ENCODE measurements at places on chromosomes 4 and X.

DNA sequence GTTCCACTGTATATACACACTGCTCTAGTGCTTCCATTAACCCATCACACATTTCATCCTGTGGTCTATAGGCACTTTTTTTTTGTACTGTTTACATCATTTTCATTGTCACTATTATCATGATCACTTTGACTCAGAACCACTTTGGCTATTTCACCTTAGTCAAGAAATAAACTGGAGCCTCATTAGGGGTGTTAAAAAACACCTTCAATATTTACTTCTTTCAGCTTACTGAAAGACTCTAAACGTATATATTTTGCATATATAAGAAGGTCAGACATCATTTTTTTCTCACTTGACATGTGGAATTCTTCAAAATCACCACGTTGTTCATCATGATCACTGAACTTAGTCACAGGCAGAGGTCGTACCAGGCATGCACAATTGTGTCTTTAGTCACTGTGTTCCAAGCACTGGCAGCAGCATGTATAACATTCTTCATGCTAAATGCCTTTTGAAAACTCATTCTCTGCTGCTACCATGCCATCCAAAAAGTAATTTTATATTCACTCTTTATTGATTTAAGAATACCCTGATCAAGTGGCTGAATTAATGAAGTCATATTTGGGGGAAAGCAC is 229.2 kb upstream of the ARSJ start:
- no peak for DNase-seq

DNA sequence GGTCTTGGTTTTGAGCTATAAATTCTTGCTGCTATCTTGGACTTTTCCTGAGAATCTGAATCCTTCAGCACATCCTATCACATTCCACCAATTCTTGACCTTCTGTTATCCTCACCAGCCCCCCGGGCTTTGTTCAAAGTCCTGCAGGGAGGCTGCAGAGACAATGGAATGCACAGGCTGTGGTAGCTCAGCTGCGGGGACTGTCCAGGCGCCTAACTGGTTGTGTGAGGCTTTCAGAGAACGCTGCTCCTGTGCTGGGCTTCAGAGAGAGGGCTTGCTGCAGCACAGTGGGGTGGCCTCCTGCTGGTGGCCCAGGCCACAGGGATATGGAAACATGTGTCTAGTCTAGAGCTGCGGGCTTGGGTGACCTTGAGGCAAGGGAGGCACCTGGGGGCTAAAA is 196.3 kb upstream of the GATB start:
- DNase-seq, result no peak

DNA sequence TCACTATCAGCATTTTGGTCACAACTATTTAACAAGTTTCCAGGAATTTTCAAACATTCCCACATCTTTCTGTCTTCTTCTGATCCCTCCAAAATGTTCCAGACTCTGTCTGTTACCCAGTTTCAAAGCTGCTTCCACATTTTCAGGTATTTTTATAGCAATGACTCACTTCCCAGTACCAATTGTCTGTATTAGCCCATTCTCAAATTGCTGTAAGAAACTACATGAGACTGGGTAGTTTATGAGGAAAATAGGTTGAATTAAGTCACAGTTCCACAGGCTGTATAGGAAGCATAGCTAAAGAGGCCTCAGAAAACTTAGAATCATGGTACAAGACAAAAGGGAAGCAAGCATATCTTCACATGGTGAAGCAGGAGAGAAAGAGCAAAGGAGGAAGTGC is 475.0 kb upstream of the PCDH7 start:
- no peak for DNase-seq

GRCh38 chr4:26984896-26985295 is 124.3 kb downstream of the STIM2 start:
- no peak for DNase-seq

GRCh38 chr4:185640811-185641675 is 105.7 kb upstream of the PDLIM3 start:
- DNase-seq, result no peak

DNA sequence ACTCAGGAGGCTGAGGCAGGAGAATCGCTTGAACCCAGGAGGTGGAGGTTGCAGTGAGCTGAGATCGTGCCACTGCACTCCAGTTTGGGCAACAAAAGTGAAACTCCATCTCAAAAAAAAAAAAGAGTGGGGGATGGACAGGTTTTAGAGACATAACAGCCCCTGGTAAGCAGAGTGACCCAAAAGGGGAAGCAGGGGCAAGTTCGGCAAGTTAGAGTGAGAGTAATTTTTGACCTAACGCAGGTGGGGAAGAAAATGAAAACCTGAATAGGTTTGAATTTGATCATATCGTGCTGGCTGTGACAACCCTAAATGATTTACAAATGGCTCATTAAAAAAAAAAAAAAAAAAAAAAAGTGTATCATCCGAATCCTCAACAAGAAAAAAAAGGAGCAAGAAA is 25.7 kb upstream of the TMEM131L start:
- no peak for DNase-seq

- DNase-seq, result no peak
These were observed 958 bp downstream of the CUL4B start for GRCh38 chrX:120559804-120560203.

DNA sequence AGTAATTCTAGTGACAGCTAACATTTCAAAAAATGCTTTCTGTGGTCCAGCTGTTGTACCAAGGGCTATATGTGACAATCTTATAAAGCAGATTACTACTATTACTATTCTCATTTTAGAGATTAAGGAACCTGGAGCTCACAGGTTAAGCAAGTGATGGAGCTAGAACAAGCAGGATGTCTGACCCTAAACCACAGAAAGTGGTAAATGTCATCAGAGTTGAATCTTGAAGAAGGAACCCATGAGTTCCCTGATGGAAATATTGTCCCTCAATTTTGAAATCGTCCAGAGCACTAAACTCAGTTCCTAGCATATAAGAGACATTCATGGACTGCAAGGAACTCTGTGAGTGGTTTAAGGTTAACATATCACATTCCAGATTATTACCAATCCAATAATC is 214.0 kb downstream of the APBB2 start:
- DNase-seq, result no peak

DNA sequence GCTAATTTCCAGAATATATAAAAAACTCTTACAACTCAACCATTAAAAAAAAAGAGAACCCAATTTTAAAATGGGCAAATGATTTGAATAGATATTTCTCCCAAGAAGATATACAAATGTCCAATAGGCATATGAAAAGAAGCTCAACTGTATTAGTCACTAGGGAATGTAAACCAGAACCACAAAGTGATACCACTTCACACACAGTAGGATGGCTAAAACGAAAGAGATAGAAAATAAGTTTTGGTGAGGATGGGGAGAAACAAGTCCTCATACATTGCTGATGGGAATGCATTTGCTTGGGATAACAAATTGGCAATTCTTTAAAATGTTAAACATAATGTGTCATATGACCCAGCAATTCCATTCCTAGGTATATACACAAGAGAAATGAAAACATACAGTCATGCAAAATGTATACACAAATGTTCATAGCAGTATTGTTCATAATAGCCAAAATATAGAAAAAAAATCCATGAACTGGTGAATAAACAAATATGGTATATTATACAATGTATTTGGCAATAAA is 5.7 kb downstream of the TCEAL3 start:
- no peak for DNase-seq

DNA sequence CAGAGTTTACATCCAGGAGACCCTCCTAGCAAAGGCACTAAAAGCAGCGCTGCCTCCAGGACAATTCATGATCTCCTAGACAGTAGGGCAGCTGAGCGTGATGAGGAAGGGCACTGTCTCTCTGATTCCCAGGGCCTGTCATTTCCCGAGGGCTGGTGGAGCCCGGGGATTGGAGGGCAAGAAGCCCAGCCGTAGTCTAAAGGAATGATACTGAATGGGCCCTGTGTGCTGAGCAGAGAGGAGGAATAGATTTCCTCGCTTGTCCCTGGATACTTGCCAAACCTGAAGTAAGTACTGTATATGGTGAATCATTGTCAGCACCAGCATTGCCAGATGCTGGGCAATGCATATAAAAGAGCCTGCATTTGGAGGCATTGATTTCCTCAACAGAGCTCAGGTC is 88.0 kb upstream of the SLITRK2 start:
- DNase-seq, result no peak

DNA sequence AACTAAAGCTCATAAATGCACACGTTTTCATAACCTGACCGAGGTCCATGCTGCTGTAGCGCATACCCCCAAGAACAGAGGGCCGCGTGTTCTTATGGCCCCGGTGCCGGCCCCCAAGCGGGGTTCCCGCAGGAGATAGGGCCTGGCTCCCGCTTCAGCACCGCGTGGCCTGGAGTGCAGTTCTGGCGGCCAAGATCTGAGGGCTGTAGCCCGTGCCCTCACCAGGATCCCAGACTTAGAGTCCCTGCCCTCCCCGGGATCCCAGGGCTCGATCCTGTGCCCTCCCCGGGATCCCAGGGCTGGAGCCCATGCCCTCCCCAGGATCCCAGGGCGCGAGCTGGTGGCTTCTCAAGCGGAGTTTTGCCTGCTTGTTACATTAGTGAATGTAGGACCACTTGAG is 1.0 kb upstream of the GRPEL1 start:
- no peak for DNase-seq

DNA sequence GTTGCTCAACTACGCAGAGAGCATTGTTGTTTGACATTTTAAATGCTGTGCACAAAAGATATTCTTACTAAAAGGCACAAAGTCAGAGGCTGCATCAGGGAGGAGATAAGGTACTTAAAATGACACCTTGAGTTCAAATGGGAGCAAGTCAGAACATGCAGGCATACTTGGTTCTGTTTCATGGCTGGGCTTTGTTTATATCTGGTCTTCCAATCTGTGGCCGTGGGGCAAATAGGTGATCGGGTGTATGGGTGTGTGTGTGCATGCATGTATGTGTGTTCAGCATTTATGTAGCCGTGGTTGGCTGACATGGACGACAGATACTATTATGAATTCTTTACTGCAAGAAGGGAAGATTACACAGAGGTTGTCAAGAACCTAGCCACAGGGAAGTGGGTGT is 106.1 kb downstream of the RASL11B start:
- DNase-seq, result no peak

GRCh38 chrX:45712067-45712466 is 511.4 kb upstream of the DIPK2B start:
- DNase-seq, result no peak

DNA sequence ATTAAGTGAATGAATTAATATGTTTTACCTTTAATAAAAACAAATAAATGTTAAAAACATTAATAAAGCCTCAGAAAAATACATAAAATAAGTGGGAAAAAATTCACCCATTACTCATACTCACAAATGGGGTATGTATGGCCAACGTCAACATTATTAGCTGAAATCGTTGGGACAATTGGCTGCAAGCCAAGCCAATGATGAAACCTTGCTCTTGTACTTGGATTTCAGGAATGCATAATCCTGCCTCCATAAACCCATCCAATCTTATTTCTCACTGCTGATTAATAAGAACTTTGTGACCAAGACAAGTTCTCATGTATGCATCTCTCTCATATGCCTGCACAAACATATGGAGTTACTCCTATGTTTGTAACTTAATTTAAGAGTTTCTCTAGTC is 35.3 kb upstream of the ADAMTS3 start:
- no peak for DNase-seq

- DNase-seq, result no peak
These were observed 38.0 kb upstream of the SPARCL1 start for GRCh38 chr4:87567191-87567590.

DNA sequence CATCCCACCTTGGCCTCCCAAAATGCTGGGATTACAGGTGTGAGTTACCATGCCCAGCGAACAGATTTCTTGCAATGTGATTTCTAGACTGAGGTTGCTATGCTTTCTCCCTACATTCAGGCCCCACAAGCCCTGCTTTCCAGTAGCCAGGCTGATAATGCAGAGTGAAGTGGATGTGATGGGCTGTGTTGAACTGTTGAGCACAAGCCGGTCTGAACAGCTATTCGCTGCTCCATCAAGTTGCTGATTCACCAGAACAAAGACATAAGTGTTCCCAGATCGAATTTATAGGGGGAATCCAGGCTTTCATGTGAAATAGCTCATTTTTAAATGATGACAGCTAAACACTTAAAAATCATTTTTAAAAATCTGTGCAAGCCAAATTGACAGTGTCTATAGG is 8.0 kb downstream of the NIPAL1 start:
- no peak for DNase-seq

DNA sequence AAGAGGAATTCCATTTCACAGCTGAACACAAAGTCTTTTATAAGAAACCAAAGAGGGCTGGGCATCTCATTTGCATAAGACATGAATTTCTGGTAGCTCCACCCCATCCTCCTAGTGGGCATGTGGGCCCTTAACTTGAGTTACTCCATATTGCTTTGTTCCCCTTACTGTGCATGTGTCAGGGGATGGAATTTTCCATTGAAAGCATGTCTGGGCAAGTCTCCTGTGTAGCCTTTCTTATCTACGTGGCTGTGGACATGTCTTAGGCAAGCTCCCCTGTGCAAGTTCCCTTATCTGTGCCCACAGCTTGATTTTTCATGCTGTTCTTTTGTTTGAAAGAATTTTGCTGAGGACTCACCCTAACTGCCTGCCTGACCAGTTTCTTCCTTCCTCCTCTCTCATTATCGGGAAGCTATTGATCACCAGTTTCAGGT is 123.5 kb upstream of the JADE1 start:
- DNase-seq, result no peak

- no peak for DNase-seq
These were observed 106.9 kb downstream of the PPARGC1A start for GRCh38 chr4:23782778-23783437.

- DNase-seq, result no peak
These were observed 435.5 kb downstream of the NKX6-1 start for GRCh38 chr4:84063619-84064018.

GRCh38 chrX:135389717-135390116 is 32.0 kb upstream of the SMIM10L2A start:
- no peak for DNase-seq

DNA sequence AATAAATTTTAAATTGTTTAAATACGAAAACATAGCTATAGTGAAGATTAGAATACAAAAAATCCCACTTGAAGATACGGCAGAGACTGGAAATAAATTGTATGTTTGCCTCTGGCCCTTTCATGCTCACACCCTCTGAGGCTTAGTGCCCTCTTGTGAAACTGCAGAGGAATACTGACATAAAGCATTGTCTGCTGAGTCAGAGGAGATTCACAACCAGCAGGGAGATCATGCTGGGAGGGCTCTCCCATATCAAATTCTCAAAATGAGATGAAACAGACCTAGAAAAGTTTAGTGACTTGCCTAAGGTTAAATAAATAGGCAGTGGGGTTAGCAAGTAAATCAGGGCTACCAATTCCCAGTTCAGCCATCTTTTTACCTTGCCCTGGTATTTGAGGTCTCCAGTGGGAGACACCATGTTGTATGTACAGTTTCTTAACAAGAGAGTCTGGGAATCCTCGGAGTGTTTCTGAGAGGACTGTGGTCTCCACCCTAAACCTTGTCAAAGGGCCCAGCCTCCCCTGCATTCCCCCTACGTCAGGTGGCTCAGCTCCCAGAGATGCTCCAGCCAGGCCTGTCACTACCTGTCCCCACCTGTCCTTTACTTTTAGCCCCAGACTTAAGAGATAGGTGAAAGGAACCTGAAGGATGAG is 581.4 kb upstream of the DIPK2B start:
- DNase-seq, result no peak

DNA sequence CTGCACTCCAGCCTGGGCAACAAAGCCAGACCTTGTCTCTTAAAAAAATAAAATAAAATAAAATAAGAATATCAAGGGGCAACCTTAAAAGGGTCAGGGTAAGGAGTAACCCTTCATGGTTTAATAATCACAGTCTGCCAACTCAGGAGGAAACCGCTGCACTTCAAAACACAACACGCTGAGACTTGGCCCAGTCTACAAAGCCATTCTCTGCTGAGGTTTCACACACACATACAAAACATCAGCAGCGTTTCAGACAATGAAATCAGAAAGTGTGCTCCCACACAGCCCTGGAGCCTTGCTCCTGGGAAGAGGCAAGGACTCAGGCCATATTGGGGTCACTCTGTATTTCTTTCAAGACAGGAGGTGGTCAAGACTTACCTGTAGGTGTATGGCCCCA is 18.3 kb downstream of the SCARB2 start:
- no peak for DNase-seq

Measured in stimulated activated CD8-positive, alpha-beta memory T cell treated with anti-CD3 and anti-CD28 coated beads, Interleukin-7, amount 100 ng/mL, for 1 hour (primary cell).